ENCODE measurements at places on chromosomes 7 and 10.

DNA sequence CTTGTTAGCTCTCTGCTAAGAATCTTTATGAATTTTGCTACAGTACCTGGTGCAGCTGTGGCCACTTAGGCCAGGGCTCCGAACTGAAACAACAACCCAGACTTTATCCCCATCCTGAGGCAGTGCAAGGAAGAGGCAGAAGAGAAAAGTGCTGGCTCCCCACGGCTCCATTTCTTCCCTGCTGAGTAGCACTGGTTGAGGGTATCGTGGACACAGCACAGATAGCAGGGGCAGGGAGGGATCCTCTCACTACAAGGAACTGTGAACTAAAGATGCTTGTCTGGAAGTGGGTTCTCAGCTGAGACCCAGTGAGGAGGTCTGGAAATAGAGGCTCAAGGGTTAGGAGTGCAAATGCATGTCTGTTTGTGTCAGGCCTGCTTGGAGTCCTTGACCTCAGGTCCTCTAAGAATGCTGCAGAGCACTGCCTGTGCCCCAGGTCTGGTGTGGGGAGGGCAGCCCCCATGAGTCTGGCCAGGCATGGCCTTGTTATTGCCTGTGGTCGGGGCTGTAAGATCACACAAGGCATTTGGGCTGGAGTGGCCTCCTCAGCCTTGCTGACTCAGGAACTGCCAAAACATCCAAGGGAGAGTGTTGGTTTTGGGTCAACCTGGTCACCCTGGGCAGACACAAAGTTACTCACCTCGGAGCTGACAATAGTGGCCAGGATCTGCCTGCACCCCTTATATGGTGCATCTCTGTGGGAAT, 58.1 kb downstream of the DMBT1 start:
- no peak for DNase-seq

DNA sequence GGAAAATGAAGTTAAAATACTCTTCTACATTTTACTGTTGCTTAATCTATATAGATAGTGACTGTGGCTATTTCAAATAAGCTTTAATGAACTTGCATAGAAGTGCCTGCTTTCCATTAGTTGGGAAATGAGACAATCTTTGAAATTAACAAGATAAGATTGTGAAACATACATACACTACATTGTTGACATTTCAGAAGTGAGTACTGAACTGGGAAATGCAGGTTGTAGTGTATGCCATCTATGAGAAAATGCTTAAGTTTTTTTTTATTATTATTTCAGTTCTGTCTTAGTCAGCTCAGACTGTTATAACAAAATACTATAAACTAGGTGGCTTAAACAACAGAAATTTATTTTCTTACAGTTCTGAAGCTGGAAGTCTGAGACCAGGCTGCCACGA, 49.6 kb upstream of the CSTF2T start:
- no peak for DNase-seq

DNA sequence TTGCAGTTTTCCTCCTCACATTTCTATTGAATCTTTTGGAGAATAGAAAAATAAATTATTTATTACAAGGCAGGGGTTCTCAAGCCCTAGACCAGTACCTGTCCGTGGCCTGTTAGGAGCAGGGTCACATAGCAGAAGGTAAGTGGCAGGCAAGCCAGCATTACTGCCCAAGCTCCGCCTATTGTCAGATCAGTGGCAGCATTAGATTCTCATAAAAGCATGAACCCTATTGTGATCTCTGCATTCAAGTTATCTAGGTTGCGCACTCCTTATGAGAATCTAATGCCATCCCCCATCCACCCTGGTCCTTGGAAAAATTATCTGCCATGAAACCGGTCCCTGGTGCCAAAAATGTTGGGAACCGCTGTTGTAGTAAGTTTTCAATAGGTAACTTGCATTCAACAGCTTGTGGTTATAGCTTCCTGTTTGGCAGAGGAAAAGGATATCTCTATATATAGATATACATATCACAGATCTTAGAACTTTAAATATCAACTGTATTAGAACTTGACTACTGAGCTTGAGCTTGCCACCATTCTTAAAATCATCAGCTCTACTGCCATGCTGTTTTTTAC, 165.1 kb downstream of the AHR start:
- DNase-seq: no peak

DNA sequence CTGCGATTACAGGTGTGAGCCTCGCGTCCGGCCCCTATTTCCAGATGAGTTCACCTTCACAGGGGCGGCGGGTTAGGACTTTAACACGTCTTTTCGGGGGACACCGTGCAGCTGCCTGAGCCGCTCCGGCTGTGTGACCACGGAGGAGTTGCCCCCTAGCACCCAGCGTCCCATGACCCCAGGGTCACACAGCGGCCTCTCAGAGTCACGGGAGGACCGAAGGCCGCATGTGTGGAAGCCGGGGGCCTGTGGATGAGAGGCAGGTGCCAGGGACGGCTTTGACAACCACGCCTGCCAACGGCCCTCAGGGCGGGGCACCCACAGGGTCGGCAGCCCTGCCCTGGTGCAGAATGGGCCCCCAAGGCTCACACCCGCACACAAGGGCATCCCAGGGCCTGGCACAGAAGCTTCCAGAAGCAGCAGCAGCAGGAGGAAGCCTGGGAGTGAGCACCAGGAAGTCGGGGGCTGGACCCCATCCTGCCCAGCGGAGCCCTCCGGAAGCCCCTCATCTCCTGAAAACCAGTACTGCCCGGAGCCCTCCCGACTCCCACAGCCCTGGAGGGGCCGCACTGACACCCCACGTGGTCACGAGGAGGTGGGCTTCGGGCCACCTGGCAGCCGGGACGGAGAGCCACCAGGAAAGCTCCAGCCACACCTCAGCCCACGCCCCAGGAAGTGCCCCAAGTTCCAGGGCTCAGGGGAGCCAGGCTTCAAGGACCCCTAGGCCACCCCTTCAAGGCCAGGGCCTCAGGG, 32.7 kb downstream of the ADAP1 start:
- peak; percentile 62 for DNase-seq

DNA sequence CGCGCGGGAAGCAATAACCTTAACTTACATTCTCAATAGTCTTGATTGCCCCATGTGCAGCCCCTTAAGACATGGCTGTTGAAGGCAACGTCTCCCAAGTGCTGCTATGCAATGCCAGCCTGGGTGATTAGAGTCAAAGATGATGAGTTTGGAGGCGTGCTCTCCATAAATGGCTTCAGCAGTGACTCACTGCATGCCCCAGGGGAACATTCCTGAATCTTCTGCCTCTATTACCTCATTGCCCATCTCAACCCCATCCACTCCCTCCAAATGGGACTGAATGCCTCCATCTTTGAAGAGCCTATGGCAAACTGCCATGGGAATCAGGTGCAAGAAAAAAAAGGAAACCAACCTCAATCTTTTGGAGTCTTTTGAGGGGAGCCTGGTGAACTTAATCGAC, 282.8 kb downstream of the SNX10 start:
- no peak for DNase-seq

DNA sequence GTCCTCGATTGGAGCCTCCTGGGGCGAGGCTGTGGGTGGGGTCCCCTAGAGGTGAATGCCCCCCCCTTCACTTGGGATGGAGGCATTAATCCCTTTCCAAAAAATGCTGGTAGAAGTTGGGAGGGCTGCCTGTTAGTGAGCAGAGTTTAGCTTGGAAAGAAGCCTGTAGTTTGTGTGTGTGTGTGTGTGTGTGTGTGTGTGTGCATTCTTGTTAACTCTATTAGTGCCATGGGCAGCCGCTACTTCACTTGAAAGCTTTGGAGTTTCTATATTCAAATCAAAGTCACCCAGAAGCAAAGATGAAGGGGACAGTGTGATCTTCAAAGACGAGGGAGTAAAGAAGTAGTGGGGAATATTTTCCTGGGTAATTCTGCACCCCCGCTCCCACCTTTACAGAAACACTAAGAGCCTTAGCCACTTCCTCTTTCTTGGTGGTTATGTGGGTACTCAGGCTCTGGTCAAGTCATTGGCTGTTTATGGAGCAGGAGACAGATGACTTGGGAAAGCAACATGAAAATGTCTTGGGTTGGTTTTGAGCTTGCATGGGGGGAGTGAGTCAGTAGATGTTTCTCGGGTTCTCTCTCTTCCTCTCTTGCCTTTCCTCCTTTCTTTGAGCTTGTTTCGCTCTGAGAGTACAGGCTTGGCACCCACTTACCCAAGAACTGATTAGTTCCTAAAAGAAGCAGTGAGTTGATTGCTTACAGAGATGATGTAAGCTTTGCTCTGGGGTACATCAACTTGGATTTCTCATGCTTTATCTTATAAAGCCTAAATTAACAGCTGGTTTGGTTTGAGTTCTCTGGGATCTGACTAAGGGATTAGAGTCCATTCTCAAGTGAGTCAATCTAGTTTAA, 35.9 kb downstream of the TCF7L2 start:
- DNase-seq: no peak

DNA sequence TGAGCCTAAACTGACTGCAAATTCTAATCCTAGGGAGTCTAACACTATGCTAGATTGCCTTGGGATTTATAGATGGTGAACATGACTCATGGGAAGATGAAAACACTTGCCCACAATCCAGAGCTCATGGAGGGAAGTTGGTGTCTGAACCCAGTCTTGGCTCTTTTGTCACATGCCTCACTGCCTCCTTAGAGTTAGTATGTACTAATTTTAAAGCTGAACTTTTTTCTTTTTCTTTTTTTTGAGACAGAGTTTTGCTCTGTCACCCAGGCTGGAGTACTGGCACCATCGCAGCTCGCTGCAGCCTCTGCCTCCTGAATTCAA, 14.4 kb downstream of the MRPL32 start:
- no peak for DNase-seq

GRCh38 chr10:29176845-29177832, 111.7 kb upstream of the LYZL1 start:
- no peak for DNase-seq

- no peak for DNase-seq
Observed at GRCh38 chr10:80603516-80603915, 65.8 kb downstream of the SH2D4B start.

GRCh38 chr7:99325001-99325493, 651 bp upstream of the ARPC1A start:
- DNase-seq: peak; percentile 39

DNA sequence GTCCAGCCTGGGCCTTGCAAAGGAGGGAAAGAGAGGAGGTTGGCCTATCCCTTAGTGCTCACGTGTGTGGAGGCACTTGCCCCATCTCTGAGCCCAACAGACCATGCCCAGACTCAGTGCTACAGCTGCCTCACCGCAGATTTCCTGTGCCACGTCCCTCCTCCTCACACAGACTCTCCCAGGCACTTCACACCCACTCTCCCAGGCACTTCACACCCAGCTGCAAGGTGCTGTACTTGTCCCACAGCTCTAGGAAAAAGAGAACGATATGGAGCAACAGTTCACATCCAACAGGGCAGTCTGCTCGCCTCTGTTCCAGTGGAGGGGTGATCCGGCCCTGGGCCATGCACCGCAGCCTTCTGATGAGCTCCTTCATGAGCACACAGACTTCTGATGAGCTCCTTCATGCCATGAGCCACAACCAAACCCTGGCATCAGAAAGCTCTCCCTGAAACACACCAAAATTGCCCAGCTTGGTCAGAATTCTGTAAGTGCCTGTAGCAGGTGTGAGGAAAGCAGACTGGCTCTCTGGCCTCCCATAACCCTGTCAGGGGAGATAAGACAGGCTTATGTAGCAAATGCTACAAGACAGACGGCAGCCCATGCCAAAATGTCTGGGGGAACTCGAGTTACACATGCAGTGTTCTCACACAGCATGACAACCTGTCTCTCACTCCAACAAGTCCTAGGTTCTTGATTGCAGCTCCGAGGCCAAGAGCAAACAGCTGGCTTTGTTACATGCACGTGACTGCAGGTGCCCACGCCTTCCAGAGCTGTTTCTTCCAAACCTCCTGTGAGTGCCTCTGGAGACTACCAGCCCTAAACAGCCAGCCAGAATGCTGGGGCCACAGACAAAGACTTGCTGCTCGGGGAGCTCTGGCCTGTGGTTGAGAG, 348.5 kb downstream of the GRID1 start:
- DNase-seq: no peak

GRCh38 chr10:61919646-61920215, 18.2 kb downstream of the ARID5B start:
- DNase-seq: no peak

DNA sequence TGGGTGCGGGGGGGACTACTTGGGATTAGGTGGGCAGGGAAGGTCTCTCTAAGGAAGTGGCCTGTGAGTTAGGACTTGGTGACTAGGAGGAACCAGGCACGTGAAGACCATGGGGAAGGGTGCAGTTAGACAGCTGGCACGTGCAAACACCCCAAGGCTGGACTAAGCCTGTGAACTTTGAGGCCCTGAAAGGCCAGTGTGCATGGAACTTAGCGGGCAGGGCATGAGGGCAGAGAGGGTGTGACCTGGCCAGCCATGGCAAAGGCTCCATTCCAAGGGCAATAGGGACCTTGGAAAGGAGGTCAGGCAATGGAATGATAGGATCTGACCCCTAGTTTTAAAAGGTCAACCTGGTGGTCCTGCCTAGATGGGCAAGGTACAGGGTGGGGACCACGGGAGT, 158.4 kb upstream of the PCBD1 start:
- DNase-seq: no peak

- no peak for DNase-seq
Observed at GRCh38 chr10:33434933-33435332, 100.5 kb upstream of the NRP1 start.

DNA sequence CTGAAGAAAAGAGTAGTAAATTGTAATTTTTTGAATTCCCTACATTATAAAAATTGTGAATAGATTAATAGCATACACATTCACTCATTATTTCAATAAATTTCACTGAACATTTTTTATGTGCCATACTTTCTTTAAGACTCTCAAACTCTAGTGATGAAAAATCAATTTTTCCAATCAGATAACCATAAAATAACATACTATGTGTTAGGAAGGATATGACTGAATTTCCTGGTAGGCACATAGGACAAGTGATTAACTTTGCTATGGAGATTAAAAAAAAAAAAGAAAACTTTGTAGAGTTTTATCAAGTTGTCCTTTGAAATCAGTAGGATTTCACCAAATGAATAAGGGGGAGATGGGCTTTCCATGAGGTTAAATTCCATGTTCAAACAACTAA, 1597.3 kb upstream of the LRRTM3 start:
- no peak for DNase-seq

DNA sequence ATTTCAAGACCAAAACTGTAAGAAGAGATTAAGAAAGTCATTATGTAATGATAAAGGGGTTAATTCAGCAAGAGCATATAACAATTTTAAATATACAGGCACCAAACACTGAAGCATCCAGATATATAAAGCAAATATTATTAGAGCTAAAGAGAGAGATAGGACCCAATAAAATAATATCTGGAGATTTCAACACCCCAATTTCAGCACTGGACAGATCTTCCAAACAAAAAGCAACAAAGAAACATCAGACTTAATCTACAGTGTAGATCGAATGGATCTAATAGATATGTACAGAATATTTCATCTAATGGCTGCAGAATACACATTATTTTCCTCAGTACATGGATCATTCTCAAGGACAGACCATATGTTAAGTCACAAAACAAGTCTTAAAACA, 151.3 kb downstream of the COBL start:
- no peak for DNase-seq

GRCh38 chr10:25023278-25023677, 6.9 kb downstream of the THNSL1 start:
- DNase-seq: no peak

DNA sequence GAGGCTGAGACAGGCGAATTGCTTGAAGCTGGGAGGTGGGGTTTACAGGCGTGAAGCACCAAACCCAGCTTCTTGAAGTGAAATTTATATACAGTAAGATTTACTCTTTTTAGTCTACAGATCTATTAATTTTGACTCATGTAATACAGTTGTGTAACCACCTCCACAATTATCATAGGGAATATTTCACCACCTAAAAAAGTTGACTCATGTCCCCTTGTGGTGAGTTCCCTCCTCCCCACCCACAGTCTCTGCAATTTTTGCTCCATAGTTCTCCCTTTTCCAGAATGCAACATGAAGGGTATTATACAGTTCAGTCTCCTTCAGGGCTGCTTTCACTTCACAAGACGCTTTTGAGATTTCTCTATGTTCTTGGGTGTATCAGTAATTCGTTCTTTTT, 156.8 kb downstream of the FAM107B start:
- DNase-seq: no peak
